ENCODE measurements at places on chromosomes 2 and 18. TPM values are rescaled to one million over a fixed set of nuclear protein-coding genes. Genes with fewer than 3 reads are reported as not detected.

The ACADL gene
- not detected for polyA plus RNA-seq

The PDE1A gene
- not detected for polyA plus RNA-seq

The SIX2 gene
- polyA plus RNA-seq: not detected

The CCDC141 gene
- 3.3 TPM for polyA plus RNA-seq

The NMUR1 gene
- not detected for polyA plus RNA-seq

The RGPD5 gene
- polyA plus RNA-seq: 5.5 TPM

The HOXD11 gene
- not detected for polyA plus RNA-seq

The TMEM247 gene
- polyA plus RNA-seq: not detected

The CCBE1 gene
- polyA plus RNA-seq: not detected

The C2orf78 gene
- polyA plus RNA-seq: not detected

Data from naive B cell (primary cell).